ENCODE measurements at places on chromosomes 3 and 15. TPM values are rescaled to one million over a fixed set of nuclear protein-coding genes. Genes with fewer than 3 reads are reported as not detected.

The CEMIP gene
- total RNA-seq, result not detected

- no peak overlapping the region for H3K4me3 ChIP-seq
- peaks cover 10% of the 10 kb centered on the region for H3K4me1 ChIP-seq
- H3K36me3 ChIP-seq, result no peaks in the 10 kb centered on the region
- DNase-seq, result no peak
Measured at GRCh38 chr3:34568766-34569165, 770.3 kb downstream of the PDCD6IP start.

DNA sequence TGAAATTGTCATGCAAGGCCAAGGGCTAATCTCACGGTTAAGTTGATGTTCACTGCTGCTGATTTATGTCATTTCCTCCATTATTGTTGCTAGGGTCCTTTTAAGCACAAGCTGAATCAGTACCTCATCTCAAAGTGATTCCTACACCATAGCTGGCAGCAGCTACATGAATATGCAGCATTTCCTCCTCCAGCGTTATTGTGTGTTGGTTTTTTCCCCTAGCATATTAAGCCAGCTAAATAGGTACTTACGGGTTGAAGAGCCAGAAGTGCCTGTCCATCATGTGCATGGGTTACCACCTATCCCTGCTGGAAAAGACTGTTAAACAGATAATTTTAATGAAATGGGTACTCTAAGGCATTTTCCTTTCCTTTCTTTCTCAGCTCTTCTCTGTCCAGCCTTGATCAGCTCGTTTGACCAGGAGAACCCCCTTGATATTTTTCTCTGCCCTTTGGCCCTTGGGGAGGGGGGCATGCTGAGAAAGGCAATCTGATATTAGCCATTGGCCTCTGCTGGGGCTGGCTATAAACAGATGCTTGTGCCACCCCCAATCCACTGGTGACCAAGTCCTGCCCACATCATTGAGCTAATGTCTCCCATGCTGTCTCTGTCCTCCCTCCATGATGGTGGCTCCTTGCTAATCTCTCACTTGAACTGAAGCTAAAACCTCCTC lies 115.6 kb upstream of the PLXNA1 start:
- no peak for DNase-seq
- H3K4me1 ChIP-seq, result no peaks in the 10 kb centered on the region
- no peak overlapping the region for H3K27ac ChIP-seq
- no peaks in the 10 kb centered on the region for H3K27me3 ChIP-seq
- no peaks in the 10 kb centered on the region for H3K36me3 ChIP-seq
- no peak overlapping the region for H3K4me3 ChIP-seq

DNA sequence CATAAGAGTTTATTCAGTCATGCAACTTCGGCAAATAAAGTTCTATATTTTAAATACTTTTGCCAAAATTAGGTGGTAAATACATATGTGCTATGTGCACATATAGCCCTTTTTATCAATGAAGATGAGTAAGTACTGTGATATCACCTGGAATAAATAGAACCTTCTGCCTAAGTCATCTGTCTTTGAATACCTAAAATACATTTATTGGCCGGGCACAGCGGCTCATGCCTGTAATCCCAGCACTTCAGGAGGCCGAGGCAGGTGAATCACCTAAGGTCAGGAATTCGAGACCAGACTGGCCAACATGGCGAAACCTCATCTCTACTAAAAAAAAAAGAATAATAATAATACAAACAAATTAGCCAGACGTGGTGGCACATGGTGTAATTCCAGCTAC lies 73.8 kb upstream of the FLNB start:
- DNase-seq, result no peak
- H3K36me3 ChIP-seq, result no peaks in the 10 kb centered on the region
- no peak overlapping the region for H3K27ac ChIP-seq
- no peak overlapping the region for H3K4me3 ChIP-seq

- DNase-seq, result no peak
- H3K27ac ChIP-seq, result no peak overlapping the region
- H3K4me1 ChIP-seq, result peaks cover 26% of the 10 kb centered on the region
- no peaks in the 10 kb centered on the region for H3K27me3 ChIP-seq
- no peak overlapping the region for H3K4me3 ChIP-seq
Measured at GRCh38 chr3:5165698-5166097, 21.8 kb upstream of the EDEM1 start.

The HHATL gene
- total RNA-seq, result not detected

DNA sequence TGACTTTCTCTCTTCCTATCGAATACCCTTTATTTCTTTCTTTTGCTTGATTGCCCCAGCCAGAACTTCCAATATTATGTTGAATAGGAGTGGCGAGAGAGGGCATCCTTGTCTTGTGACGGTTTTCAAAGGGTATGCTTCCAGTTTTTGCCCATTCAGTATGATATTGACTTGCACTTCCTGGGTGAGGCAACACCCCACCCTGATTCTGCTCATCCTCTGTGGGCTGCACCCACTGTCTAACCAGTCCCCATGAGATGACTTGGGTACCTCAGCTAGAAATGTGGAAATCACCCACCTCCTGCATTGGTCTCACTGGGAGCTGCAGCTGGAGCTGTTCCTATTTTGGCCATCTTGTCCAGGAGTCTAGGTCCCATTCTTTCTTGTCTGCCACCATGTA lies 44.8 kb upstream of the KCNH8 start:
- H3K27me3 ChIP-seq, result no peaks in the 10 kb centered on the region
- no peak overlapping the region for H3K27ac ChIP-seq
- H3K4me3 ChIP-seq, result no peak overlapping the region
- no peak for DNase-seq
- H3K36me3 ChIP-seq, result no peaks in the 10 kb centered on the region

The LIPC gene
- total RNA-seq, result not detected

GRCh38 chr15:90264671-90265070 lies 801 bp upstream of the NGRN start:
- DNase-seq, result no peak
- peaks cover 3% of the 10 kb centered on the region for H3K36me3 ChIP-seq
- peak overlapping the region; percentile 58 for H3K4me3 ChIP-seq
- no peak overlapping the region for H3K27ac ChIP-seq
- peaks cover 24% of the 10 kb centered on the region for H3K4me1 ChIP-seq

GRCh38 chr15:78059110-78059839 lies 18.2 kb downstream of the TBC1D2B start:
- no peaks in the 10 kb centered on the region for H3K36me3 ChIP-seq
- H3K27me3 ChIP-seq, result no peaks in the 10 kb centered on the region
- DNase-seq, result no peak
- no peak overlapping the region for H3K27ac ChIP-seq
- H3K4me3 ChIP-seq, result no peak overlapping the region

DNA sequence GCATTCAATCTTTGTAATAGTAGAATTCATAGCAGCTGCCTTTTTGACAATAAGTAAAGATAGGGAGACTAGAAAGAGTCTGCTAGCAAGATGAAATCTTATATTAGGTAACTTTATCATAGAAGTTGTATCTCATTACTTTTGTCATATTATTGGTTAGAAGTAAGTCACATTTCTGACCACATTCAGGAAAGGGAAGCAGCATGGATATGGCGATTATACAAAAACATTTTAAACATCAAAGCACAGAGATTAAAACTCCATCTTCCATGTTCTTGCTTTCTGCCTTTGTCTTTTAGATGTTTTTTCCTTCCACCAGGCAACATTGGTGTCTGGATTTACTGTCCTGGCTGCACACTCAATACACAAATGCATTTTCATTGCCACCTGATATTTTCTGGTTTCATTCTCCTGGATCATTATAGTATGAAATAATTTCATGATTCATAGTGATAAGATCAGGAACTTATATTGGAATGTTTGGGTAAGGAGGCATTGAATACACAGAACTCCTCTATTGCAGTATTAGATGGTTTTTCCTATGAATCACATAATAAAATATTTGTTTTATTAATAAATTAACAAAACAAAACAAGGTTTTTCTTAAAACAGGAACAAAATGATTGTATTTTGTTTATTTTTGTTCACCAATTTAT lies 1460.3 kb upstream of the CADM2 start:
- no peak overlapping the region for H3K27ac ChIP-seq
- DNase-seq, result no peak
- H3K27me3 ChIP-seq, result no peaks in the 10 kb centered on the region

- H3K4me1 ChIP-seq, result peaks cover 13% of the 10 kb centered on the region
- peaks cover 14% of the 10 kb centered on the region for H3K36me3 ChIP-seq
- no peak for DNase-seq
- peak overlapping the region; percentile 84 for H3K4me3 ChIP-seq
Measured at GRCh38 chr3:40456279-40456939, 730 bp upstream of the RPL14 start.

DNA sequence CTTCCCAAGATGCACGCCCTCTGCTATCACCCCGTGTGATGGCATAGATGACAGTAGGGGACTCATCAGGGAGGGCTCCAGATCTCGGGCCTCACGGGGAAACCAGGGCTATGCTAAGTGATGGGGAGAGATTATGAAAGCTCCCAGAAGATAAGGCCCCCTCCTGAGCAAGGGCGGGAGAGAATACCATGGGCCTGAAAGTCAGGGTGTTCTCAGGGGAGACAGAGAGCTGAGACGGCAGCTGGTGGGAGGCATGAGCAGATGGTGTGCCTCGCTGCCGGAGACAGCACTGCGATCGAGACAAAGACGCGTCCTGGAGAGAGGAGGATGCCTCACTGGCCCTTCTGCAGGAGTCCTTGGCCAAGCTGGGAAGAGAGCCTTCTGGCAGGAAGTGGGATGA lies 106.5 kb upstream of the ADPGK start:
- no peak for DNase-seq
- no peaks in the 10 kb centered on the region for H3K4me1 ChIP-seq
- no peak overlapping the region for H3K27ac ChIP-seq
- no peaks in the 10 kb centered on the region for H3K36me3 ChIP-seq
- no peak overlapping the region for H3K4me3 ChIP-seq

Measured in neural progenitor cell (in vitro differentiated cells).